ENCODE measurements at places on chromosomes 12 and 14. TPM values are rescaled to one million over a fixed set of nuclear protein-coding genes. Genes with fewer than 3 reads are reported as not detected.

Gene RDH5
- total RNA-seq = 2.8 TPM

Gene FAM186B
- 0.13 TPM for total RNA-seq

Gene NOXRED1
- total RNA-seq = 0.10 TPM

DNA sequence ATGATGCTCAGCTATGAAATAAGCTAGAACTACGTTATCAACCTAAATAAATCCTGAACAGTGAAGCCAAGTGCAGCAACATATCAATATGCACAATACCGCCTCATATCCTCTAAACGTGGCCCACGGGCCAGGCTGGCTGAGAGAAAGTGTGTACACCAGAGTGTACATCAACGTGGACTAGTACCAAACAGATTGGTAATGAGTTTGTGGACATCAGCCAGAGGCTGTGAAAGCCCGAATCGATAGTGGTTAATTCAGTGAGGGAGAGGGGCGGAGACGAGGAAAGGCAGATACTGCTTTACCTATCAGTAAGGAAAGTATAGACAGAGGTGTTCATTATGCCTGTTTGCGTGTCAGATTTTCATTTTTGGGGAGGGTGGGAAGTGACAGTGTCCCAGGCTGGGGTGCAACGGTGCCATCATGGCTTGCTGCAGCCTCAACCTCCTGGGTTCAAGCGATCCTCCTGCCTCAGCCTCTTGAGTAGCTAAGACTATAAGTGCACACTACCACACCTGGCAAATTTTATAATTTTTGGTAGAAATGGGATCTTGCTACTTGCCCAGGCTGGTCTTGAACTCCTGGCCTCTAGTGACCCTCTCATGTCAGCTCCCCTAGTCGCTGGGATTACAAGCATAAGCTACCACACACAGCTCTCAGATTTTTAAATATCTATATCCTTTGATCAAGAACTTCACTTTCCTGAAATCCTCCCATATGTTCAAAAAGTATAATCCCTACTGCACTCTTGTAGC, 50.1 kb downstream of the ANAPC7 start:
- H3K27me3 ChIP-seq = no peaks in the 10 kb centered on the region
- no peaks in the 10 kb centered on the region for H3K4me1 ChIP-seq
- H3K36me3 ChIP-seq = no peaks in the 10 kb centered on the region

DNA sequence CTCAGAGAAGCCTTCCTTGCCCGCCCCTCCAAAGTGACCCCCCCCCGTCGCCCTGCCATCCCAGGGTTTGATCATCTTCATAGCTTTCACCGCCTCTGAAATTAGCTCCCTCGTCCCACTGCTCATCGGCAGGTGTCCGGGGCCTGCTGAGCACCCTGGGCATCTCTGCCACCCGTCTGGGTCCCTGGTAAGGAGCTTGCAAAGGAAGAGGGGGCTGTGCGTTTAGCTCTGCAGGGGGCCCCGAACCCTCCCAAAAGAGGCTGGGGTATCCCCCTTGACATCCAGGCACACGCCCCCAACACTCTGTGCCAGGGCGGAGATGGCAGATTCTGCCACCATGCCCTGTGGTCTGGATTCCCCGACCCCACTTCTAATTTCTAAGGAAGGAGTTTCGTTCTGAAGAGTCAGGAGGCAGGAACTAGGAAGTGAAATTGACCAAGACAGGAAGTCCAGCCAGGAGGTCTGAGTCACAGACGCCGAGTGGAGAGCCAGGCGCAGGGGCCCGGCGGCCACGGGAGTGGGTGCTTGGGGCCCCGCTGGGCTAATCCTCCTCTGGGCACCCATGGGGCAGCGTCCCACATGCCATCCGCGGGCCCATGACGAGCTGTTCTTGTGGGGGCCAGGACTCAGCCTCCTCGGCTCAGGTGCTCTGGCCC, 95.7 kb downstream of the RFLNA start:
- no peaks in the 10 kb centered on the region for H3K27me3 ChIP-seq
- peaks cover 73% of the 10 kb centered on the region for H3K4me1 ChIP-seq
- no peaks in the 10 kb centered on the region for H3K36me3 ChIP-seq
- H3K4me3 ChIP-seq = no peak overlapping the region
- peak overlapping the region; percentile 94 for H3K27ac ChIP-seq

DNA sequence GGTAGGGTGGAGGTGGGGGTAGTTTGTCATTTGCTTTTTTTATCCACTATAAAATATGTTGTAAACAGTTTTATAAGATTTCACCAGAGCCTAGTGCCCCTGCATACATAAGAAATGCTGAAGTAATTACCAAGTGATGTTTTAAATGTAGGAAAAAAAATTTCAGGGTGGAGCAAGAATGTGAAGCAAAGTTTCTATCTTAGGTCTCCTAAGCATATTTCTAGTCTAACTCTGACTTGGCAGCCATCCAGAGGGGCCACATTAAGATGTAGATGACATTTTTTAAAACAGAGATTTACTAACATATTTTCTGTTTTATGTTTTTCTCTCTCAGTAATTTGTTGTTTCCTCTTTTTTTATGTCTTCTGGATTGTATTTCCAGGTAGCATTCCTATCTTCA, 15.8 kb upstream of the KRAS start:
- H3K4me3 ChIP-seq = no peak overlapping the region
- no peaks in the 10 kb centered on the region for H3K36me3 ChIP-seq
- DNase-seq = no peak

DNA sequence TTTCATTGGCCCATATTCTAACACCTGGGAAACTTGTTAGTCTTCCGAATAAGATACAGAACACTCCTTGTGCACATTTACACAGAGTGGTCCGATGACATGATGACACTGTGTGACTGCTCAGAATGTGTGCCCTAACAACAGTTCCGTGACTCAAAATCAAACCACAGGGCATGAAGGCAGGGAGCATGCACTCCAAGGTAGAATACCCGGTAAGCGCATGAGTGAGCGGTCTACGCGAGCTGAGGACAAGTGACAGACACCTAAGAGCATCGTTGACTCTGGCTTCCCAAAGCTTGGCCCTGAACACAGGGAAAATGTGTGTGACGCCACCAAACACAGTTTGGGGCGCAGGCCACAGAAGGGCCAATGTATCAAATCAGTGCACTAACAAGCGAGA, 18.6 kb downstream of the CLIP1 start:
- no peak for DNase-seq
- H3K4me3 ChIP-seq = no peak overlapping the region
- no peaks in the 10 kb centered on the region for H3K27me3 ChIP-seq
- peaks cover 71% of the 10 kb centered on the region for H3K4me1 ChIP-seq
- no peaks in the 10 kb centered on the region for H3K36me3 ChIP-seq

- 0 out of 2 replicates have a peak, but pooled peaks cover 5% of the 10 kb centered on the region for H3K4me1 ChIP-seq
- no peak for DNase-seq
- H3K36me3 ChIP-seq = no peaks in the 10 kb centered on the region
- H3K4me3 ChIP-seq = peak overlapping the region; percentile 81
- H3K27ac ChIP-seq = no peak overlapping the region
Measured at GRCh38 chr12:57128519-57129247, 400 bp downstream of the LRP1 start.

GRCh38 chr14:23566112-23566777, 1.3 kb downstream of the AP1G2 start:
- peak overlapping the region; percentile 81 for H3K27ac ChIP-seq
- H3K27me3 ChIP-seq = no peaks in the 10 kb centered on the region
- no peak for DNase-seq
- H3K36me3 ChIP-seq = no peaks in the 10 kb centered on the region
- H3K4me3 ChIP-seq = peak overlapping the region; percentile 64

- H3K27ac ChIP-seq = no peak overlapping the region
- no peaks in the 10 kb centered on the region for H3K36me3 ChIP-seq
- DNase-seq = no peak
- H3K4me3 ChIP-seq = no peak overlapping the region
- no peaks in the 10 kb centered on the region for H3K4me1 ChIP-seq
- H3K27me3 ChIP-seq = no peaks in the 10 kb centered on the region
Measured at GRCh38 chr14:90727082-90727481, 89.1 kb downstream of the TTC7B start.

DNA sequence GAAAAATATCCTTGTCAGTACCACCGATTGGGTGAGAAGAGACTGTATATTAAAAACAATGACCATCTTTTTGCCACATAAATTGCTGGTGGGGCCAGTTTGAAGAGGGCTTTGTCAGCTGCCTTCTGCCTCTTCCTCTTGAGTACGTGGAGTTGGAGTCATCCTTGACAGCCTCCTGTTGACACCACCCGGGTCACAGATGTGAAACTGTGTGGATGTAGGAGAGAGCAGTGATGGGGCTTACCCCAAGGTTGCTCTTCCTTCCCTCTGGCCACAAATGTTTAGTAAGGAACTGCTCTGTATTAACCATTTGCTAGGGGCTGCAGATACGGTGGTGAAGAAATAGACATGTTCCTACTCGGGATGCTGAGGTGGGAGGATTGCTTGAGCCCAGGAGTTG, 12.2 kb downstream of the PTPN11 start:
- H3K4me1 ChIP-seq = no peaks in the 10 kb centered on the region
- DNase-seq = no peak
- no peak overlapping the region for H3K27ac ChIP-seq
- no peak overlapping the region for H3K4me3 ChIP-seq
- H3K36me3 ChIP-seq = no peaks in the 10 kb centered on the region

GRCh38 chr14:63474111-63474510, 69.1 kb downstream of the PPP2R5E start:
- H3K4me1 ChIP-seq = peaks cover 8% of the 10 kb centered on the region
- no peak for DNase-seq
- H3K27me3 ChIP-seq = no peaks in the 10 kb centered on the region

DNA sequence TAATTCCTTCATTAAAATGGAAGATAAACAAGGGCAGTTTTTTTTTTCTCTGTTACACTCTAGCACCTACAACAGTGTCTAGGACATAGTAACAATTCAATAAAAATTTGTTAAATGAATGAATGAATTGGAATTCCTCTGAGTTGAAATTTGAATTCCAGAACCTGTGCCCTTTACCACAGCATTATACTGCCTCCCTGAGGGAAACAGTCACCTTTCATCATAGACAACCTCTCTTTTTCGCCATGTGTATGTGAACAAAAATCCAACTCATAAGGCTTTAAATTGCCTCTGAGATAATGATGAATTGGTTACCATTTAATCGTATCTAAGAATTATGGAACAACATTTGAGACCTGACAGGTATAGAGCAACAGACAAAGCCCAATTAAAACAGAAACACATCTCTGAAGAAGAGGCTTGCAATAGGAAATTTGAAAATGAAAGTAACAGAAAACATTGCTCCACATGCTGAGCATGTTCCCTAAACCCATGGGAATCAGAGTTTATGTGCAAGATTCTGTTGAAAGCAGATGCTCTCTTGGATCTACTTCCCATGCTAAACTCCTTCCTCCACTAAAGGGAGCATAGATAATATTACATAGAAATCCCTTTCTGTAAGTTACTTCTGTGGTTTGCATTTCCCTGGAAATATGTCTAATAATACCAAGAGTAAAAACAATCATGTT, 657.8 kb downstream of the GALC start:
- H3K4me1 ChIP-seq = no peaks in the 10 kb centered on the region
- no peaks in the 10 kb centered on the region for H3K36me3 ChIP-seq
- DNase-seq = no peak
- no peaks in the 10 kb centered on the region for H3K27me3 ChIP-seq
